ENCODE measurements at places on chromosomes 4 and X.

DNA sequence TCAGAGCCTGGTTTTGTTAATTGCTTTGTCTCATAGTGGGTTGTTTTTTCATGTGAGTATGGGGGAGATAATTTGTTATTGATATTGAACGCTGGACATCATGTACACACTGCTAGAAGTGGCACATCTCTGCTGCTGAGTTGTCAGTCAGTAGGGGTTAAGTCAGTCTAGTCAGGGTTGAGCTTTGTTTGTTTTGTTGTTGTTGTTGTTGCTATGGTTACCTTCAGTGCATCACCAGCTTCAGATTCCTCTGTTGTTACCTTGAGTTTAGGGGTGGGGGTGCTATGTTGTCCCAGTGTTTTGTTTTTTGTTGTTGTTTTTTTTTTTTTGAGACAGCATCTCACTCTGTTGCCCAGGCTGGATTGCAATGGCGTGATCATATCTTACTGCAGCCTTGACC is 9.9 kb downstream of the YIPF6 start:
- no peak for DNase-seq

DNA sequence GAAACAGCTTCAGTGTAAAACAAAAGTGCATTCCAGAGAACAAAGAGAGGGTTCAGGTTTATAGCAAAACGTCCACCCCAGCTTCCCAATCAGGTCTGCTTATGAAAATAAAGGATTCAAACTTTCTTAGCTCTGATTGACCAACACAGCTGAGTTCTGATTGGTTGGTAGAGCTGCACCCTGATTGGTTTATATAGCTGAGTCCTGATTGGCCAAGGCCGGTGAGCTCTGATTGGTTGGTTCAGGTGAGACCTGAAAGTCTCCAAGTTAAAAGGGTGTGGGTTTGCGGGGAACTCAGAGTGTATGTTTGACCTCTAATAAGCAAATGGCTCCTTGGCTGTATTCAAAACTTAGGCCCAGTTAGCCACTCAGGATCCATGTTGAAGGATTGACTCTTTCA is 20.9 kb downstream of the CLRN2 start:
- DNase-seq, result no peak

GRCh38 chrX:97858592-97858991 is 974.9 kb downstream of the RPA4 start:
- no peak for DNase-seq

DNA sequence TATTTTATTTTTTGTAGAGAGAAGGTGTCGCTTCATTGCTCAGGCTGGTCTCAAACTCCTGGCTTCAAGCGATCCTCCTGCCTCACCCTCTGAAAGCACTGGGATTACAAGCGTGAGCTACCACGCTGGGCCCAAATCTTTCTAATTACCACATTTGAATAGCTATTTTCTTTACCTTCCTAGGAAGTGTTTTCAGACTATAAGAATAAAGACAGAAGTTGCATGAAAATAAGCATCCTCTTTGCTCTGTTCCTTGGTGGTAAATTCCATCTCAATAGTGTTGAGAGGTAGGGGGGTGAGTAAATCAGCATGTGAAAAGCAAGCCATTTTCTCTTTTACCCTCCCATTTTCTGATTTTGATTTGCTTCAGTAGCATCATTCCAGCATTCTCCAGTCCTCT is 122.4 kb downstream of the LARP7 start:
- no peak for DNase-seq

DNA sequence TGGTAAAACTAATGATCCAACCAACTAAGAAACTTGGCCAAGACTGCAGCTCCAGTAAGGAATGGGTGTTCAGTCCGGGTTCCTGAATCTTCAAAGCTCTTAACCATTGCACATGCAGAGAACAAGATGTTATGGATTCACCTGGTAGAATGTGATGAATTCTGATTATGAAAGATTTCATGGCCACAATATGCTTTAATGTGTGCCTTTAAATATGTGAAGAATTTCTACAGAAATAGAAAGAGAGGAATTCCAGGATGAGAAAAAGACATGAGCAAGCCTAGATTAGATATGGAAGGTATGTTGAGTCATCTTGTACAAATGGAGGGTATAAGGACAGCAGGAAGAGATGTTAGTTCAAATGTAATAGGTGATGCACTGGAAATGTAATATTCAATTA is 472.2 kb upstream of the TENM3 start:
- no peak for DNase-seq

- DNase-seq, result no peak
These were observed 48.6 kb upstream of the GYPA start for GRCh38 chr4:144189121-144189520.

DNA sequence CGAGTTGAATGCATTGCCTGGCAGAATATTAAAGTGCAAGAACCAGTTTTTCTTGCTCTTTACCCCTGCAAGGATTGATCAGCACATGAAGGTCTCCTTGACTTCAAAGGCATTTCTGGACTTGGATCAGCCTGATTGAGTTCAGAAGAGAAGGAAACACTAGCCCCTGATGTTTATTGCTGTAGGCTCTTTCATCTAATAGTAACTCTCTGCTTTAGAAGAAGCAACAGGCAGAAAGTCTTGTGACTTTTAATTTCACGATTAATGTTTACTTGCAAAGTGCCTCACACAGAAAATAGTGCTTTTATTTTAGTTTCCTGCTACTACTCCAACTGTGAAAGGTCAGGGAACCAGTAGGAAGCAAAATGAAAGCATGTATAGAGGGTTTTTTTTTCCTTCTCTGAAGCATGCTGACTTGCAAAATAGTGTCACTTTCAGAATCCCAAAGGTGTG is 69.1 kb downstream of the PCDH7 start:
- no peak for DNase-seq

DNA sequence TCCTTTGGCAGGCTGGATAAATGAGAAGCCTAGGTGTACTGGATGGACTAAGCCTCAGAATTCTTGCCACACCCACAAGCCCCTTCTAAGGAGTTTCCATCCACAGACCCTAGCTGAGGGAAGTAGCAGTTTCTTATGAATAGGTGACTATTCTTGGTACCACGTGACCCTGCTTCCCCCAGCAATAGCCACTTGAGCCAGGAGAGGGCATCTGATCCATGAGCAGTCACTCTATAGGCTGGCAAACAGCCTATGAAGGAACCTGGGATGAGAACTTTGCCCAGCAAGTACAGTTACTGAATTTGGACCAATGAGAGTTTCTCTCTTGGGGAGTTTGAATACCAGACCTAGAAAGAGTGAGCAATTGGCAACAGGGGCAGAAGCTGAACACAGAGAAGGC is 84.0 kb downstream of the RTL9 start:
- no peak for DNase-seq

Measured in femur (tissue), 1 donor.